ENCODE measurements at places on chromosomes 11 and 22. TPM values are rescaled to one million over a fixed set of nuclear protein-coding genes. Genes with fewer than 3 reads are reported as not detected.

GRCh38 chr22:29871684-29872083 is 11.3 kb upstream of the MTMR3 start:
- DNase-seq, result no peak

- no peak for DNase-seq
Observed at GRCh38 chr11:1926156-1927025, 6.9 kb downstream of the TNNT3 start.

GRCh38 chr22:32625985-32626384 is 151.4 kb downstream of the FBXO7 start:
- DNase-seq, result no peak

The CABP4 gene
- not detected for total RNA-seq

The RNF141 gene
- total RNA-seq, result 18.6 TPM
